ENCODE measurements at places on chromosomes 4 and X.

DNA sequence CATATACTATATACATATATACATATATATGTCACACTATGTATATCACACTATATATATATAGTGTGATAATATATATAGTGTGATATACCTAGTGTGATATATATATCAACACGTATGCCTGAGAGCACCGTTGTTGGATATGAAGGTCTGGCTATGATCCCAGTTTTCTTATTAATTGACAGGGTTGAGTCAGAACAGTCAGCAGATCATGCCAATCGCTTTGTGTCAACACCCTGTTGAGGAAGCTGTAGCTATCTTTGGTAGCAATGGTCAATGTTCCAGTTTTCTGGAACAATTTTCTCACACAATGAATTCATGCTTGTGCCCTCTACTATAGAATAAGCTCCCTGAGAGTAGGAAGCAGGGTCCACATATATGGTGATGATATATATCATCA lies 496.0 kb upstream of the AGA start:
- no peak for DNase-seq

GRCh38 chrX:110509755-110510532 lies 151.3 kb downstream of the RTL9 start:
- no peak for DNase-seq

- no peak for DNase-seq
These were observed 289.0 kb downstream of the C4orf33 start for GRCh38 chr4:129384974-129385373.

GRCh38 chr4:54165011-54165410 lies 64.1 kb upstream of the PDGFRA start:
- DNase-seq = no peak

GRCh38 chrX:40661489-40661888 lies 14.1 kb upstream of the CXorf38 start:
- no peak for DNase-seq

DNA sequence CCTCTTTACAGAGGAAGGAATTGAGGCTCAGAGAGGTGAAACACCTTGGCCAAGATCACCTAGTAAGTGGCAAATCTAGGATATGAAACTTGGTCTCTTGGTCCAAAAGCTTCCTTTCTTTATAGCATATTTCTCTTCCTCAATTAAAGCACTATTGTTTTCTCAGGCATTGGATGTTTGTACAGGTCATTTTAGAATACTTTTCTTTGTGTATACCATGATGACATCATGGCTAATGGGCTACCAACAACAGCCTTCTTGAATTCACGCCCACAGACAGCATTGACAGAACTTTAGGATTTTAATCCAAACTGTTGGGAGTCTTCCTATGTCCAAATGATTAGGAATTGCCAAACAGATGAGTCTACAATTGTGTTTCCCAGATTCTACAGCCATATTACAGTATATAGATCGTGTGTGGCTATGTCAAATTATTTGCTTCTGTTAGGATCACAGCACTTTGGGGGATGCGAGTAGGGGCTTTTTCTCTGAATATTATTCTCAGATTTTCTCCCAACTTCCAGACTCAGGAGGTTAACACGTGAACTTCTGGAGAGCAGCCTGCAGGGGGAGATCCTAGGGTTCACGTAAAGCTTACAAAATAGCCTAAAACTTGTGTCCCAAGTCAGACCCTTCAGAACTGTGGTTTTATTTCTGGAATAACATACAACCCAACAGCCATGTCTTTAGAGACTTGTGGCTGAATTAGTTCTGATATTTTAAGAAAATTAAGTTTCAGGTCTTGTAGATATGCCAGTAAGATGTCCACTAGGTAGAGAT lies 191.8 kb downstream of the SHROOM3 start:
- no peak for DNase-seq

GRCh38 chrX:129529685-129530281 lies 6.5 kb upstream of the SMARCA1 start:
- no peak for DNase-seq

DNA sequence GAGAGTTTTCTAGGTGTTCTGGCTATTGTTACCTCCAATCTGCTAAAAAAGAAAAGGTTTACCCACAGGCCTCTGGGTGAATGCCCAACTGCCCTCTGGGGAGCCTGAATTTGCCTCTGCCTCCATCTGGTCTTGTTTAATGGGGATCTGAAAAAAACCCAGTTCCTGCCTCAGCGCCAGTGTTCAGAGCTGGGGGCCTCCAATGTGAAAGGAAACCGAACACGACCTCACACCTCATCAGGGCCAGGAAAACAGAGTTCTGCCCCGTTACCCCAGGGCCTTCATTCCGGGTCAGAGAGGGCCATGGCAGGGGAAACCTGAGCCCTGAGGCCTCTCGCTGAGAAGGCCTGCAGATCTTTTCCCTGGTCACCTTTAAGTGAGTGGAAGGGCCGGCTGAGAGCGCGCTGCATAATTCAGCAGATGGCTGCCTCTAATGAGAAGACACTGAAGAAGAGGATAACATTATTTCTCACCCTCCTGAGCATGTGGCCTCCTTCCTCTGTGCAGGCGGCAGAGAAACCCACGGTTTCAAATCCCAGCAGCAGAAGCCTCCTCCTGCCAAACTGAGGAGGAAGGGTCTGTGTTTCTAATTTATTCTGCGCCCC lies 6.8 kb downstream of the SEPTIN6 start:
- no peak for DNase-seq

GRCh38 chrX:129875669-129876068 lies 30.3 kb upstream of the UTP14A start:
- DNase-seq = no peak

- DNase-seq = no peak
These were observed 57.2 kb upstream of the NAP1L5 start for GRCh38 chr4:88754796-88755195.

All from activated gamma-delta T cell (primary cell).